Posterior cingulate gyrus (tissue), 11 donors: ENCODE measurements at places on chromosomes 3 and 15.

GRCh38 chr15:32657198-32657883, 15.8 kb downstream of the SCG5 start:
- DNase-seq: no peak

- DNase-seq: no peak
Measured at GRCh38 chr15:92780843-92781242, 119.3 kb upstream of the CHD2 start.

DNA sequence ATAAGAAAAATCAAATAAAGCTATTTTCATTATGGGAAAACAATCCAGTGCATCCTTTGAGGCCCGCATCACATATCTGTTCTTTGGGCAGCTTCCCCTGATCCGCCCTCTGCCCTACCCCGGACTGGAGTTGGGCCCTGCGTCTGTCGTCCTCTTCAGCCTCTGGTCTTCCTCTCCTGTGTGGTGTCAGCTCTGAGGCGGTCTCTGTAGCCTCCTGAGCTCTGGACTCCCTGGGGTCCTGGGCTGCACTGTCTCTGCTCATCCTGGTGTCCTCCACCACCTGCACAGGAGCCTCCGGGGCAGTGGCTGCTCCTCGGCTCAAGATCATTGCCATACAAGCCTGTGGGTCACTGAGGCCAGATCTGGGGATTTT, 7.4 kb upstream of the SNX22 start:
- DNase-seq: no peak

DNA sequence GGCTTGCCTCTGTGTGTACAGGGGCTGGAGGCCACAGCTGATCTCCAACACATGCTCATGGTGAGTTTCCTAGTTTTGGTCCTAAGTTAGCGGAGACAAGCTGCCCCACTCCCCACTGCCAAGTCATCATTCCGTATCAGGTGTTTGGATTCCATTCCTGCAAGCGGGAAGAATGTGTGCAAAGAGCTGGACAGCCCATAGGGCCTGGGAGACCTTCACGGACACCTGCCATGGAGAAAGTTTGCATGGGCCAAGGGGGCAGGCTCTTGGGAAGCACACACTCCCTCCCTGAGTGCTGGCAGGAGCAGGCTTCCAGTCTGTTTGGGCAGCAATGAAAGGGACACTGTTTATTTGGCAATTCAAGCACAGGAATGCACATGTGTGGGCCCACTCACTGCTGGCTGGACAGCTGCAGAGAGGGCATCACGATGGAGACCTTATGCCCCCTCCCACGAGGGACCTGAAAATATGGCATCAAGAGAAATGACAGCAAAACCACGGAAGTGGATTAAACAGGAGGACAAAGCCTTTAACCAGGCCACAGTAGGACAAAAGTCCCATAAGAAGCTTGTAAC, 149.7 kb downstream of the KLF13 start:
- DNase-seq: no peak

GRCh38 chr3:24853685-24854490, 359.2 kb upstream of the THRB start:
- DNase-seq: no peak

DNA sequence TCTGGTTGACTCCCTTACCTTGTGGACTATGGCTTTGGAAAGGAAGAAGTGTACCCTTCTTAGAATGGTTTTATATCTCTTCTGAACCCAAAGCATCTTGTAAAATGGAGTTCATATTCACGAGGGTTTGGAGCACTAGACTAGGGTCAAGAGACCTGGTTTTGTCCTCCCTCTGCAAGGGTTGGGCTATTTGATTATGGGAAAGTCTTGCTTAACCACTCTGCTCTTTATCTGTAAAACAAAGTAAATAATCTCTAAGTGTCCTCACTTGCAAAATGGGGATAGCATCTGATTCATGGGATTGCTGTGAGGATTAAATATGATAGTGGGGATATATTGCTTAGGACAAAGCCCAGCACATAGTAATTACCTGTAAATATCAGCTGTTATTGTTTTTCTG, 17.9 kb upstream of the SLC2A2 start:
- no peak for DNase-seq

GRCh38 chr3:194687638-194688199, 2.0 kb downstream of the FAM43A start:
- peak; percentile 37 for DNase-seq

DNA sequence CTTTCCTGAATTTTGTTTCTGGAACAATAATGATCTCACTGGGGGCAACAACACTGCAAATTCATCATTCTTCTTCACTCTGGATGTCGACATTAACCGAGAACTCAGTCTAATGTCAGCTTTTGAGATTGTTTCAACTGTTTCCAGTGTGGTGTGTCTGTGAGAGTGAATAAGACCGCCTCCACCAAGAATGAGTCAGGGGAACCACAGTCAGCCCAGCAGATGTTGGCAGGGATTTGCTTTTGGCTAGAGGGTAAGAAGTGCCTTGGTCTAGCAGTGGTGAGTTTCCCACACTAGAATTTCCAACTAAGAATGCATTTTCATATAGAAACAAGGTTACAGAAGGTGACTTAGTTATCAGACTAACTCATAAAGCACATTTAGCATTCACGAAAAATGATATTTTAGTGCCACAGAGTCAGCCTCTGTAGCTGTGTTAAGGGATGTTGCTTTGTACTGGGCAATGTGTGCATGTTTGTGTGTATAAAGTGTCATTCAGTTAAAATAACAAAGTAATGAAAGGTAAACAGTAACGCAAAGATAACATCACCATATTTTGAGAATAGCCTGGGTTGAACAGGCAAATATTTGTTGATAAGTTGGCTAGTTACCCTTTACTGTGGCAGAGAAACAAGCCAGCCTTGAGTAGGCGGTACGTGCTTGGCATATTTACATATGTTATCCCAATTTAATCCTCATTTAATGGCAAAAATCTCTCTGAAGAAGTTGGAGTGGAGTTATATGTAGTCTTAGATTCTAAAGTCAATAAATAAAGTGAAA, 33.8 kb downstream of the DRD3 start:
- peak; percentile 88 for DNase-seq

GRCh38 chr3:140177943-140178342, 243.0 kb downstream of the CLSTN2 start:
- no peak for DNase-seq

- no peak for DNase-seq
Measured at GRCh38 chr3:70726096-70726938, 413.9 kb upstream of the MDFIC2 start.

GRCh38 chr15:64503197-64503596, 42.8 kb downstream of the ZNF609 start:
- no peak for DNase-seq

DNA sequence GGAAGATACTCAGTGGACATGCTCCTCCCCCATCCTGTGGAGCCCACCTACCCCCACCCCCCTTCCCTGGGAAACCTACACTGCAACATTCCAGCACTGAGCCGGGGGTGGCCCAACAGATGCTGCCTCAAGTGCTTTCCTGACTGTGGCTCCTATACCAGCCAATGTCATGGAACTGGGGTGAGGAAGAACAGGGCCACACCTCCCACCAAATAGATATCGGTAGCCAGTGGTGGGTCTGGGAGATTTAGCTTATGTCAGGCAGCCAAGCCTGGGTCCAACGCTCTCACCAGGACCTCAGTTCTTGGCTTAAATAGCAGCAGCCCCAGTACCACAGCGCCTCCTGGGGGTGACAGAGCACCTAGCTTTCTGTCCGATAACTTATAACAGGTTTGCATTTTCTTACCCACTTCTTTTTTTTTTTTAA, 30.3 kb downstream of the CDC25A start:
- DNase-seq: peak; percentile 25

DNA sequence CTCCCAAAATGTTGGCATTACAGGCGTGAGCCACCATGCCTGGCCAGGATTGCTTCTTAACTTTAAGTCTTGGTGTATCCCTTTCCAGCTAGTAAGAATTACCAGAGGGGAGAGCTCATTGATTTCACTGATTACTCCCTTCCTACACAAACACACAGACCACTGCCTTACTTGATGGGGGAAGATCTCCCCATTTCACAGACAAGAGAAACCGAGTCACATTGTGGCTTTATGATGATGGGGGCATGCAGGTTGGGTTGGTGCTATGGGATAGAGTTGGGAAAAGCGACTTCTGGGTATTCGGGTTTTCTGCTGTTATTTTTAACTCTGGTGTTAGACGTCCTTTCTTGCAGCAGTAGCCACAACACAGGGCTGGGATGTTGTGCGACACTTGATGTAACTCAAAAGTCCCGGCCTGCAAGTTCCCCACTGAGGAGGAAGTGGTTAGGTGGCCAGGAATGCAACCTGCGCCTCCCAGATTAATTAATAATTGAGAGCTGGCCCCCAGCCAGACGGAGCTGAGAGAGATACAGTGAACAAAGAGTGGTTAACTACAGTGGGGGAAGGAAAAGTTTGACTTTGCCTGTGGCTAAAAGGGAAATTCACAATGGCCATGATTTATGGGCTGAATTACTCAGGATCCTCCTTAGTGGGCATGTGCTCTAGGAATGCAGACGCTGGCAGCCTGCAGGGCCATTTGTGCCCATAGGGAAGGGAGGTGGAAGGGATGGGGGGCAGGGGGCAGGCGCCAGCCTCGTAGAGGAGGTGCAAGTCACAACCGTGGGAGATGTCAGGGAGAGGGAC, 63.6 kb downstream of the SMAD6 start:
- no peak for DNase-seq

GRCh38 chr15:56236197-56236596, 7.5 kb downstream of the RFX7 start:
- DNase-seq: no peak

- DNase-seq: no peak
Measured at GRCh38 chr15:26234976-26235767, 372.0 kb upstream of the ATP10A start.

- no peak for DNase-seq
Measured at GRCh38 chr15:69574506-69574905, 121.9 kb downstream of the RPLP1 start.

DNA sequence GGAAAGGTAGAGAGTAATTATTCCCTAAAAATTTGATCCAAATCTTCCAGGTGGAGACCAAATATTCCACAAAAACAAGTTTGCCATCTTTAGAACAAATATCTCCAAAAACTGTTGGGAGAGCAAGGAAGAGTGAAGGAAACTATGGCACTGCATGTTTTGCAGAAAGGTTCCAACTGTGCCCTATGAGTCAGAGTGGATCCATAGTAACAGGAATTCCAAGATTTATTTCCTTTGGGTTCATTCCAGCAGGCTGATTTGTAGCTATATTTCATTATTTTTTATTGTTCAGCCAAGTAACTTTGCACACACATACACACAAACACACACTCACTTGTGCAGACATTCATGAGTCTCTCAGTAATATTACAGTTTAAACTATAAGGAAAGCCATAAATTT, 459.7 kb upstream of the EPHA6 start:
- DNase-seq: no peak

DNA sequence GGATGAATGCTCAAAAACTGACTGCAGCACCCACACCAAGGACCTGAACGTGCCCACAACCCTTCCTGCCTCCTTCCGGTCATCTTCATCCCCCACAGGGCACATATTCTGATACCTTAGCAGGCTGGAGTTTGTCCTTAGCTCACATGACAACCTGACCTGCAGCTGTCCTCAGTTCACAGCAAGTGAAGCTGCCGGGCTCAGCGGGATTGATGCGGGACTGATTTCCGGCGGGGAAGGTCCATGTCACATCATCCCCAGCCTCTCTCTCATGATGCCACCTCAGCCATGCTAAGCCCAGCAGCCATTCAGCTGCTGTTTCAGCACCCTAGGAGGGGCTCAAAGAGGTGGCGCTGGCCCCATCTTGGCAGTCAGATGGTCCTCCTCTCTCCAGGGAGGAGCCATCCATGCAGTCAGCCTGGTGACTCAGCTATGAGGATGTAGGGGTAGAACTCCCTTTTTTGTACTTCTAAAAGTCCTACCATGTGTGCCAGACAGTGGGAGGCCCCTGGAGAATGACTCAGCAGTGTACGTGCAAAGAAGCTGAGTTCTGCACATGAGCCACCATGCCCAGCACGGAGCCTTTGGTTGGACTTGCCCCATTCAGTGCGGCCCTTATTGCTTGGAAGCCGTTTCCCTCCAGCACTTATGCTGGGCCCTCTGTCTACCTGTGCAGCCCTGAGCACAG, 9.5 kb downstream of the CA12 start:
- DNase-seq: peak; percentile 91

DNA sequence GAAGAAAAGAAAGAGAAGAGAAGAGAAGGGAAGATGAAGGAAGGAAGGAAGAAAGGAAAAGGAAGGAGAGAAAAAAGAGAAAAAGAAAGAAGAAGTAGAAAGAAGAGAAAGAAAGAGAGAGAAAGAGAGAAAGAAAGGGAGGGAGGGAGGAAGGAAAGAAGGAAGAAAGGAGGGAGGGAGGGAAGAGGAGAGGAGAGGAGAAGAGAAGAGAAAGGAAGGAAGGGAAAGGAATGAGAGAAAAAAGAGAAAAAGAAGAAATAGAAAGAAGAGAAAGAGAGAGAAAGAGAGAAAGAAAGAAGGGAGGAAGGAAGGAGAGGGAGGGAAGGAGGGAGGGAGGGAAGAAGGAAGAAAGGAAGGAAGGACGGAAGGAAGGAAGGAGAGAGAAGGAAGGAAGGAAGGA, 217.9 kb upstream of the POU1F1 start:
- DNase-seq: no peak

GRCh38 chr15:91302588-91303439, 202.8 kb downstream of the SV2B start:
- DNase-seq: peak; percentile 78

- DNase-seq: no peak
Measured at GRCh38 chr3:42712344-42712648, 9.7 kb upstream of the HHATL start.

DNA sequence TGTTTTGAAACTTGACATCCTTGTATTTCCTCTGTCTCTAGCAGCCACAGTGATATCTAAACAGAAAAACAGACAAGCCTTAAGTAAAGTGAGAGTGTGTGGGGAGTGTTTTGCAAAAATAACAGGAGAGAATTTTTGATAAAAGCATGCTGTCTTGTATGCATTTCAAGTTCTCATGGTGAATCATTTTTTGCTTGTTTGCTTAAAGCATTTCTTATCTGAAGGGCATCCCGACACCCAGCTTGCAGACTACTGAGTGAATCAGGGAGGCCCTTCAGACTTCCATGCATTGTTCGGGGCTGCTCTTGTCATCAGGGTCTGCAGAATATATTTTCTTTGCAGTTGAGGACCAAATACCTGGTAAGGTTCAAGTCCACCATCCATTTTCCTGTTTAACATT, 8.5 kb downstream of the CGNL1 start:
- no peak for DNase-seq

DNA sequence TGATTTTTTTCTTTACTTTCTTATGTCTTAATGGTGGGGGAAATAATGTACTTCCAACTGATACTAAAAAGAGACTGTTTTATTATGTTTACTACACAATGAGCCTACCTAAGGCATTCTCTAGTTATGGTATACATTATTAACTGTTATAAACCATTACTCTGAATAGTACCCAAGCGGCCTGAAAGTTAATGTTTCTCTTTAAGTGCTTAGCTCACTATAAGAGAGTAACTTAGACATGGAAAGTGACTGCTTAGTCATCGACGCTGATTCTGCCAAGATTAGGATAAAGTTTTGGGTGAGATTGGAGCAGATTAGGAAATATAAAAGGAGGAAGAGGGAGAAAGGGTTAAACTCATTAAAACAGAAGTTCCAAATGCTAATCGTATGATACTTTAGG, 365.0 kb downstream of the NLGN1 start:
- no peak for DNase-seq

- DNase-seq: no peak
Measured at GRCh38 chr3:175002732-175003143, 143.6 kb downstream of the NAALADL2 start.

GRCh38 chr3:65979731-65980130, 59.0 kb downstream of the MAGI1 start:
- DNase-seq: no peak
